ENCODE measurements at places on chromosomes 5 and 9.

GRCh38 chr9:87889882-87890252 is 7.2 kb downstream of the SPATA31E1 start:
- no peak for ATAC-seq

DNA sequence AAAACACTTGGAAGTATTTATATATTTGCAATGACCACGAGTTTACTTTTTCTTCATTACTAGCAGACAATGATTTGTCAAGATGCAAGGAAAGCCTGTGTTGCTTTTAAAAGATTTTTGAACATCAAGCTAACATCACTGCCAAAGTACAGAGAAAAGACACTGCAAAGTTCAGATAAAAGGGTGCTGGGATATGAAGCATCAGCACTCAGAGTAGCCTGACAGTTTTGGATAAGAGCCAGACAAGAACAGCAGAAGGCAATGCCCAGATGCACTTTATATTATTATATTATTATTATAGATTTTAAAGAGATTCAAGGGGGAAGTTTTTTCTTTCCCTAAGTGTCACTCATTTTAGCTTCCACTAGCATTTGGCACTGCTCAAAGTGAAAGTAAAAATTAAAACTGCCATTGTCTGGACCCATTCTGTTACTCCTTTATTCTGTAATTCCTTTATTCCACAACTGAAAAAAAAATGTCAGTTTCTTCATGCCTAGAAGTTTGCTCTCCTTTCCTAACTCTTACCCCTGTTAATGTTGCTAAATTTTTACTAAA is 240.6 kb downstream of the EFNA5 start:
- peak; percentile 32 for ATAC-seq

DNA sequence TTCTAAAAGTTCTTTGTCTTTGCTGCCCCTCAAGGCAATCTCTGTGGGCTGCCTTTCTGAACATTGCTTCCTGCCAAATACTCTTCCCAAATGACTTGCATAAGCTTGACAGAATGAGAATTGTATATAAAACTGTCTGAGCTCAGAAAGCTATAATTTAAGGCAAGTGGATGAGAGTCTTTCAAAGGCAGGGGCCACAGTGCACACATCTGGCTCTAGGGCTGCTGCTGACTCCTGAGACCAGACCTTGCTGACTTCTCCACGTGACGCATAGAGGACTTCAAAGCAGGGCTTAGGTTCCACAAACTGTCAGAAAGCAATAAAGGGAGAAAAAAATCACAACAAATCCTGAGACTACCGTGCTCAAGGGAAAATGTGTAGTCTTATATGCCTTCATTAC is 79.4 kb upstream of the DIRAS2 start:
- no peak for ATAC-seq

DNA sequence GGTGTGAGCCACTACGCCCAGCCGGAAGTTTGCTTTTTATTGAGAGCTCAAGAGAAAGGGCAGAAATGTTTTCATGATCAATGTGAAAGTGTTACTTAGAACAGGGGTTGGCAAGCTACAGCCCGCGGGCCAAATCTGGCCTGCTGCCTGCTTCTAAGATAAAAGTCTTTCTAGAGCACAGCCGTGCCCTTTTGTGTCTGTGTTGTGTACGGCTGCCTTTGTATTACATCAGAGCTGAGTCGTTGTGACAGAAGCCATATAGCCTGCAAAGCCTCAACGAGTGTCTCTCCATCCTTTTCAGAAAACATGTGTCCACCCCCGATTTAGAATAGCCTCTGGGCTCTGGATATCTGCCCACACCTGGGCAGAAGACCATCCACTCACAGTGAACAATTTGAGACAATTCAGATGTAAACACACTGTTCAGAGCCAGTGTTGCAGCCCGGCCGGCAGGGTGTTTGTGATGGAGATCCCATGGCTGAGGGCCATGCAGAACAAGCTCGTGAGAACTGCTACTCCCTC is 28.8 kb downstream of the AK8 start:
- ATAC-seq, result peak; percentile 80

DNA sequence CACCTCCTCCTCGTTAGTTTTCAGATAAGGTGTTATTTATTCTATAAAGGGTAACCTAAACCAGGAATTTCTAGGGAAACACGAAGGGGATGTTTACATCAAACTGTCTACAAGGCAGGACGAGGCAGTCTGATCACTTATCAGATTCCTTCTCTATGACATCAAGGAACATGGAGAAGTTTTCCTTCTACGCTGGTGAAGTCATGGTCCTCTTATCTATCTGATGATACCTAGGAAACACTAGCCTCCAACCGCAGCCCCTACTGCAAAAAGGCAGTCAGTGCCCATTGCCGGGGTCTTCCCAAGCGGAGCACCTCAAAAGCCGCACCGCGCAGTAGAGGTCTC is 1.5 kb downstream of the MPDZ start:
- peak; percentile 33 for ATAC-seq

DNA sequence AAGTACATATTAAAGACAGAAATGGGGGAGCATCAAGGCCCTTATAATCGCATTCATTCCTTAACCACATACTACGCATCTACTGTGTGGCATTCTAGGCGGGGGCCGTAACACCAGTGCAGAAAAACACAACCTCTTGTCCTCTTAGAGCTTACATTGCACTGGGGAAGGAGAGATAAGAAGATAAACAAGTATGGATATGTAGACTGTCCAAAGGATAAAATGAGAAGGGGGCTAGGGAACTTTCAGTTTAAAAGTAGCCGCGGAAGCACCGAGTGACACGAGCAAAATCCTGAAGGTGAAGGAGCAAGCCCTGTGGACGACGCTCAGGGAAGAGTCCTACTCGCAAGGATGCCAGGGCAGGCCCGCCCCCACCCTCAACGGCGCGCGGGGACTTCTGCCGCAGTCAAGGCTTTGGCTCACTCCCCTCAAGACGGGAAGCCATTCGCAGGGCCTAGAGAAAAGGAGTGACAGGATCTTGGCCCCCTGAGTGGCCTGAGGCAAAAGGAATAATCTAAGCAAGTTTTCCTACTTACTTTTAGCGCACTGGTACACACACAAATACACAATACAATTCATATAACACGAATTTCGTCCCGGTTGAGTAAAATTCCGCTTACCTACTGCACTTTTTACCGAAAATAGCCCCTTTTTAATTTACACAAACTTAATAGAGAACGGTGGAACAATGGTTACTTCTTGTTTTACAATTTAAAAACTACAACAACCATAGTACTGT is 1.3 kb upstream of the NIPBL start:
- peak; percentile 36 for ATAC-seq

DNA sequence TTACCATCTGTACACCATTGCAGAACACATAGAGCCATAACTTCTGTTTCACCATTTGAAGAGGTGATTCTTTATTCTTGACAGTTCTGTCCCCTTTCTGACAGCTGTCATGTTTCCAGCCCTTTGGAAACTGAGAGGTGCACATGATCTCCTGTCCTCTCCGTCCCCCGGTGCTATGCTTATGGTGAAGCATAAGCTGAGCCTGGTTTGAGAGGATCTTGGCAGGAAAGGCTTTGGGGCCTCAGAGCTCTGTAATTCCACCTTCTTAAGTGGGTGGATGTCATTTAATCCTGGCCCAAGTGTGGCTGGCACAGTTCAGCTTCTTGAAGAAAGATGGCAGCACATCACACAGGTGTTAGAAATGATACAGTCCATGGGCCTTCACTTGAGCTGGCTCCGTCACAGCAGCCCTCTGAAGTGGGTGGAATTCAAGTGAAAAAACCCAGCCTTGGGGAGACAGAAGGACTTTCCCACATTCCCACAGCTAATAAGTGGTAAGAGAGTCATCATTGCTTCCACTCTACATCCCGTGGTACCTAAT is 30.7 kb upstream of the GRPEL2 start:
- ATAC-seq, result no peak

- ATAC-seq, result no peak
These were observed 17.6 kb upstream of the LCP2 start for GRCh38 chr5:170315154-170315553.

DNA sequence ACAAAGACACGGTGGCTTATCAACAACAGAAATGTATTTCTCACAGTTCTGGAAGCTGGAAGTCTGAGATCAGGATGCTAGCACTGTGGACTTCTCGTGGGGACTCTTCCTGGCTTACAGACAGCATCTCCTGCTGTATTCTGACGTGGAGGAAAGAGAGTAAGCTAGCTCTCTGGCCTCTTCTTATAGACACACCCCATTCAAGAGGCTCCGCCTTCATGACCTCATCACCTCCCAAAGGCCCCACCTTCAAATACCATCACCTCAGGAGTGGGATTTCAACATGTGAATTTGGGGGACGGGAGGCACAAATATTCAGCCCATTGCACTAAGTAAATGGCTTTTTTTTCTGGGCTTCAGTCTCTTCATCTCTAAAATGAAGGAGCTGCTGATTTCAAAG is 27.6 kb downstream of the KCNMB1 start:
- no peak for ATAC-seq

DNA sequence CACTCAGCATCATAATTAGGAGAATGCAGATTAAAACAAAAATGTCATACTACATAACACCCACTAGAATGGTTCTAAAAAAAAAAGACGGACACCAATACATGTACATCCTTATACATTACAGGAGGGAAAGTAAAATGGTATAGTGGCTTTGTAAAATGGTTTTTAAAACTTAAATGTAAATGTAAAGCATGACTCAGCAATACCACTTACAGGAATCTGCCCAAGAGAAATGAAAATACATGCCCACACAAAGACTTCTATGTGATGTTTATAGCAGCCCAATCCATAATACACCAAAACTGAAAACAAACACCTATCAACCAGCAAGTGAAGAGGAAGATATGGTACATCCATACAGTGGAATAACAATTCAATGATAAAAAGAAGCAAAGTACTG is 939.1 kb upstream of the ACO1 start:
- ATAC-seq, result no peak

- ATAC-seq, result no peak
These were observed 776.2 kb downstream of the SEMA5A start for GRCh38 chr5:8769631-8770030.

- ATAC-seq, result peak; percentile 80
These were observed 601 bp downstream of the HINT1 start for GRCh38 chr5:131164191-131165118.

DNA sequence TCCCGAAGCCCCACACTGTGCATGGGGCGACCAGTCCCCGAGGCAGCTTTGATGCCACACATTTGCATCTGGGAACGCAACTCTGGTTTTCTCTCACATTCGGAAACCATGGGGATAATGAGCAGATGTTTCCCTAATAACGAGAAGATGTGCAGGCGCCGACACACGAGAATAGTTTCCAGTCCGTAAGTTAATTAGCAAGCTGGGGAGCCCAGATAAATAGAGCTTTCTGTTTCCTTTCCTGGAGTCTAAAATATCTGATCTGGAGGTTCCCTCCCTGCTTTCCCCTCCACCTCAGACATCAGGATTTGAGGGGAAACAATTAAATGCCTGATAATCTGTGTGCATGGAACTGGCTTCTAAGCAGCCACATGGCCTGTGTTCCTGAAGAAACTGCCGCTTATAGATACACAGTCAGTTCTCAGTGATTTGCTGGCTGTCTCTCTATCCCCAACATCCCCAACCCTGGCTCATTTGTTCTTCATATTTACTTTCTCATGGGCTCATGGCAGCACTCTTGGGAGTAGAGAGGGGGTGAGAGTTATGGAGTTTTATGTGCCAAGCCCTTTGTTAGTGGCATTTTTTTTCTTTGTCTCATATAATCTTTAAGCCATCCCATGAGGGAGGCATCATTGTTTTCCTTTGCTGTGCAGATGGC is 62.8 kb downstream of the PDZD2 start:
- peak; percentile 62 for ATAC-seq

- ATAC-seq, result peak; percentile 26
These were observed 13.6 kb upstream of the S100Z start for GRCh38 chr5:76836181-76836580.

GRCh38 chr9:13847270-13847669 is 466.7 kb downstream of the NFIB start:
- ATAC-seq, result no peak

- ATAC-seq, result no peak
These were observed 13.8 kb downstream of the RGMB start for GRCh38 chr5:98787131-98787719.

DNA sequence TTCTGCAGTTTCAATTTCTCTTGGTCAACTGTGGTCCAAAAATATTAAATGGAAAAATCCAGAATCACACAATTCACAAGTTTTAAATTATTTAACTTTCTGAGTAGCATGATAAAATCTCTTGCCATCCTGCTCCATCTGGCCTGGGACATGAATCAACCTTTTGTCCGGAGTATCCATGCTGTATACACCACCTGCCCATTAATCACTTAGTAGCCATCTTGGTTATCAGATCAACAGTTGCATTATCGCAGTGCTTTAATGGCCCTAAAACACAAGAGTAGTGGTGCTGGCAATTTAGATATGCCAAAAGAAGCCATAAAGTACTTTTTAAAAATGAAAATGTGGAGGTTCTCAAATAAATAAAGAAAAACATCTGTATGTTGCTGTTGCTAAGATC is 25.3 kb downstream of the EFCAB9 start:
- no peak for ATAC-seq

- no peak for ATAC-seq
These were observed 352.2 kb downstream of the NTRK2 start for GRCh38 chr9:85021686-85022085.

GRCh38 chr5:9156282-9156681 is 389.6 kb downstream of the SEMA5A start:
- peak; percentile 92 for ATAC-seq

GRCh38 chr9:69585571-69585970 is 86.6 kb downstream of the APBA1 start:
- ATAC-seq, result no peak

DNA sequence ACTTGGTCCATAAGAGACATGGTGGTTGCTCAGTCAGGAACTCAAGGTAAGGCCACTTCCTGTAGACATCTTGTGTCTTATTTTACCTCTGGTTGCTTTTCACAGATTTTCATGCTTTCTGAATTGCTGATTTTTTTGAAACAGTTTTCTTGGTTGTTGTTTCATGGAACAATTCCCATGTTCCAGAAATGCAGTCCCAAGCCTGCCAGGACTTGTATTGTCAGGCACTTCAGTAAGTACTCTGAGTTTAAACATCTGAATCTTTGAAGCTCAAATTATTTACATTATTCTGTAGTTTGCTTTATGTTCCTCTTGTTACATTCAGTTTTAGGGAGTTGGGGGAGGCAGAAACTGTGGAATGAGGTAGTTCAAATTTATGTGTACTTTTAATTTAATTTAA is 290.2 kb downstream of the DMRT2 start:
- ATAC-seq, result no peak

- ATAC-seq, result peak; percentile 58
These were observed 13.7 kb upstream of the TLX3 start for GRCh38 chr5:171295299-171295698.

GRCh38 chr5:172898218-172898842 is 60.9 kb upstream of the RPL26L1 start:
- peak; percentile 8 for ATAC-seq

DNA sequence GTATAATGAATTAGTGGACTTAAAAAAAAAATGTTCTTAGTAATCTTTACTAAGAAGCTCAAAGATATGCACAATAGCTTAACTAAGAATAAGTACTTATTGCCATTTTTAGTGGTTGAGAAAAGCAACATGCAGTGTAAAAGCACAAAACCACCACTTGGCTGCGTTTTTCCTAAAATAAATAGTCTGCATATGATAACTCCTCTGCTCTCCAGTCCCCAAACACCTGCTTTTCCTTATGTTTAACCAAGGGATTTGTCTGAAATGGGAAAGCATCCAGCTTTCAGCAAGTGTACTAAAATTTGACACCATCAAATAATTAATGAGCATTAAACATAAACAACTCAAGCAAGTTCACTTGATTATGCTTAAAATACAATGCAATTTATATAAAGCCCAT is 41.4 kb downstream of the PSIP1 start:
- no peak for ATAC-seq
